ENCODE measurements at places on chromosomes 16 and 17.

DNA sequence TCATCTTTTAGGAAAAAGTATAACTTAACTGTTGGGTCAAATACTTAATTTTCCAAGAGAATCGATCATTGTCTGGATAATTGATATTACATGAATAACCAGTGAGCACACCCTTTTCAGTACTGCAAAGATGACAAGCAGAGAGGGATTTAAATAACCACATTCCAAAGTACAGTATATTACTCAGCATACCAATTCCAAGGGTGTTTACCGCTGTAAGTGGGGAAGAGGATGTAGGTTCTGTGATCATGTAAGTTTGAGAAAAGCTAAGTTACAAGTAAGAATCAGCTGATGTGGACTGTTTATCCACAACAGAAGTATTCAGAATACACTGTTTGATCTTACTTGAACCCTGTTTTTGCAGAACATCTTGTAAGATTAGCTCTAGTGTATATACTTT, 6.1 kb downstream of the GDE1 start:
- DNase-seq = no peak

DNA sequence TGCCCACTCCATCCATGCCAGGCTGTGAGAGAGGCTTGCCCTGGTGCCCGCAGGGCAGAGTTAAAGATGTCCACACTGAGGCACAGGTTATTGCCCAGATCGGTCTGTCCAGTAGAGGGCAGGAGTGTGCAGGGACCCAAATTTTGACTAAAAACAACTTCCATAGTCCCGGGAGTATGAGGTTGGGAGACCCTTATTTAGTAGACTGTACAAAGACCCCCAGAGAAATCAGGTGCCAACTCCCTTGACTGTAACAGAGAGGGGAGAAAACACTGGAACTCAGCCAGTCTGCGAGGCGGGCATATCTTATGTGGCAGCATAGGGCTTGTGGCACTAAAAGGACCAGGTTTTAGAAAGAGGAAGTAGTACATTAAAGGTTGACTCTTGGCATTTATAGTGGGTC, 43.4 kb downstream of the HNF1B start:
- no peak for DNase-seq

GRCh38 chr17:14688134-14688533, 387.3 kb downstream of the HS3ST3B1 start:
- DNase-seq = no peak

DNA sequence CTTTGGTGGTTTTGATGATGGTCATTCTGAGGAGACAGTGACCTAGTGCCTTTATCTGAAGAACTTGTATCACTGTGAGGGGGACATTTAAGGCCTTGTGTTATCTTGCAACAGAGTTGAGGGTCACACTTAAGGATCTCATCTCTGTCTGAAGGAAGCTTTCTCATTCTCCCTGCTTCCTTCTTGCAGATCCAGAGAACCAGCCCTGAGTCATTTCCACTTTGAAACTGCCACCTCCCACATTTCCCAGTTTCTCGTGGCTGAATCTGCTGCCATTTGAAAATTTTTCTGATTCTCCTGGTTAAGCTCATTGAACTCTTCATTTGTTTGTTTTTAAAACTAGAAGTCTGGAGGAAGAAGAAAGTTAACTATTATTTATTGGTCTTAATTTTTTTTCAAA, 190.2 kb upstream of the CDH11 start:
- DNase-seq = no peak

DNA sequence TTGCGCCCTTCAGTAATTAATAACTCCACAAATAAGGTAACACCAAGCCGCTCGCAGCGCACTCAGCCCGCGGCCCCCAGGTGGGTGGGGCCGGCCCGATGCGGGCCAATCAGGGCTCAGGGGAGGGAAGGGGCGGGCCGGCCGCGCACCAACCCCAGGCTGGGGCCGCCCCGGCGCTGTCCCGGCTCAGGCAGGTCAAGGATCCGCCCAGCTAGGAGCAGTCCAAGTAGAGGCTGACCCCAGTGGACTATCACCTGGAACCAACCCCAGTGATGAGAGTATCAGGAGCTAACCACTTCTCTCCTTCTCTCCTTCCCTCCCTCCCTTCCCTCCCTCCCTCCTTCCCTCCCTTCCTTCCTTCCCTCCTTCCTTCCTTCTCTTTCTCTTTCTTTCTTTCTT, 110.8 kb downstream of the C16orf78 start:
- DNase-seq = no peak

GRCh38 chr17:44152875-44153274, 11.1 kb downstream of the HROB start:
- no peak for DNase-seq
